ENCODE measurements at places on chromosomes 13 and 19. TPM values are rescaled to one million over a fixed set of nuclear protein-coding genes. Genes with fewer than 3 reads are reported as not detected.

- H3K4me1 ChIP-seq: peaks cover 19% of the 10 kb centered on the region
- peak overlapping the region; percentile 56 for H3K4me3 ChIP-seq
- peak overlapping the region; percentile 96 for H3K27ac ChIP-seq
- no peaks in the 10 kb centered on the region for H3K27me3 ChIP-seq
- DNase-seq: peak; percentile 1
- H3K36me3 ChIP-seq: no peaks in the 10 kb centered on the region
Observed at GRCh38 chr19:37655689-37656371, 565 bp upstream of the ZFP30 start.

GRCh38 chr19:10568062-10568825, 535 bp downstream of the CDKN2D start:
- H3K4me3 ChIP-seq: peak overlapping the region; percentile 67
- H3K4me1 ChIP-seq: peaks cover 64% of the 10 kb centered on the region
- no peaks in the 10 kb centered on the region for H3K27me3 ChIP-seq
- DNase-seq: no peak
- H3K36me3 ChIP-seq: no peaks in the 10 kb centered on the region
- peak overlapping the region; percentile 90 for H3K27ac ChIP-seq

GRCh38 chr19:52094526-52095130, 937 bp downstream of the ZNF841 start:
- H3K4me1 ChIP-seq: no peaks in the 10 kb centered on the region
- no peaks in the 10 kb centered on the region for H3K27me3 ChIP-seq
- peak overlapping the region; percentile 90 for H3K27ac ChIP-seq
- no peak for DNase-seq
- H3K4me3 ChIP-seq: peak overlapping the region; percentile 70

ZAR1L gene
- not detected for total RNA-seq

DNA sequence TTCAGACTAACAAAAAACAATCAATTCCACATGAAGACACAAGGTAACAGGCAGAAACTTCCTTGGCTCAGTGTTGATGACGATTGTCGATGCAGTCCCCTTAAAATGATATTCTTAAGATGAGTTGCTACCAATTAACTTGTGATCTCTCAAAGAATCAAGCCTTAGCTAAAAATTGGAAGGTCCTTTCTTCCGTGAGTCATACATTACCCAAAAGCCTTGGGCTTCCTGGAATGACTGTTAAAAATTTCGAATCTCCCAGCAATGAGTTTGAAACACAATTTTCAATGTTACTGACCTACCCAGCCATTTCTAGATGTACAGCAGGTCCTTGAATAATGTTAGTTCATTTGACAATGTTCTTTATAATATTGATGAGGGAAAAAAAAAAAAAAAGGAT, 28.0 kb upstream of the RB1 start:
- H3K27me3 ChIP-seq: no peaks in the 10 kb centered on the region
- no peak overlapping the region for H3K27ac ChIP-seq
- no peaks in the 10 kb centered on the region for H3K4me1 ChIP-seq
- DNase-seq: no peak
- no peak overlapping the region for H3K4me3 ChIP-seq

Measured in esophagus squamous epithelium (tissue), 5 donors.